ENCODE measurements at places on chromosomes 3 and 15.

- DNase-seq, result no peak
Measured at GRCh38 chr15:41013691-41014414, 60.6 kb downstream of the CHAC1 start.

- no peak for DNase-seq
Measured at GRCh38 chr15:68375716-68376220, 56.2 kb downstream of the ITGA11 start.

DNA sequence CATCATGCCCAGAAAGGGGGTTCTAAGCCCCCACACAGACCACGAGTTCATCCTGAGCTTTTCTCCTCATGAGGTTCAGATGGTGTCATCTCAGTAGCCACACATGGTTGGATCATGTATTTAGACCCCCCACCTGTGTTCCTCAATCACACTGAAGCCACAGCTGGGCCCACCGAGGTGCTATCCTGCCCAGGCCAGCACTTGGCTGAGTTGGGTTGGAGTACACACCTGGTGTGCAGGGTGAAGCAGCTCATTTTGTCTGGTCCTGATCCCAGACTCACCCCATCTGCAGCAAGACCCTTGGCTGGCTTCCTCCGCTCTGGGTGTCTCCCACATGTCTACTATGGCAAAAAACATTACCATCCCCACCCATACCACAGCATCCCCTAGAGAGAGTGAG is 41.9 kb downstream of the ACAA1 start:
- DNase-seq, result no peak

GRCh38 chr15:89623165-89623564 is 32.1 kb downstream of the KIF7 start:
- DNase-seq, result no peak

DNA sequence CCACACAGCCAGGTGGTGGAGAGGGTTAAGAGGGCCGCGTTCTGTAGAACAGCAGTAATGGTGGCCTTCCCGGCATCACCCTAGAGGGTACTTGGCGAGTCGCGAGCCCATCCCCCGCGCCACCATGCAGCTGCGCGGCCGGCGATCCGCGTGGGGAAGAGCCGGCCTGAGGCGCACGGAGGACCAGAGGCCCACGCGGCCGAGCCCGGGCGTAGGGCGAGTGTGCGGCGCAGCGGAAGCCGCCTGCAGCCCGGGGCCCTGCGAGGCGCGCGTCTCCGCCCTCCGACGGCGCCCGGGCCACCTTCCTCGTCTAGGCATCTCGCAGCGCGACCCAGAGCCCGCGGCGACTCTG is 423 bp downstream of the TKT start:
- no peak for DNase-seq

- DNase-seq, result no peak
Measured at GRCh38 chr3:154071146-154071545, 50.0 kb upstream of the ARHGEF26 start.

GRCh38 chr3:31880482-31881078 is 100.5 kb downstream of the OSBPL10 start:
- no peak for DNase-seq

Data from forelimb muscle (tissue), 1 donor.